ENCODE measurements at places on chromosomes 5 and 9.

DNA sequence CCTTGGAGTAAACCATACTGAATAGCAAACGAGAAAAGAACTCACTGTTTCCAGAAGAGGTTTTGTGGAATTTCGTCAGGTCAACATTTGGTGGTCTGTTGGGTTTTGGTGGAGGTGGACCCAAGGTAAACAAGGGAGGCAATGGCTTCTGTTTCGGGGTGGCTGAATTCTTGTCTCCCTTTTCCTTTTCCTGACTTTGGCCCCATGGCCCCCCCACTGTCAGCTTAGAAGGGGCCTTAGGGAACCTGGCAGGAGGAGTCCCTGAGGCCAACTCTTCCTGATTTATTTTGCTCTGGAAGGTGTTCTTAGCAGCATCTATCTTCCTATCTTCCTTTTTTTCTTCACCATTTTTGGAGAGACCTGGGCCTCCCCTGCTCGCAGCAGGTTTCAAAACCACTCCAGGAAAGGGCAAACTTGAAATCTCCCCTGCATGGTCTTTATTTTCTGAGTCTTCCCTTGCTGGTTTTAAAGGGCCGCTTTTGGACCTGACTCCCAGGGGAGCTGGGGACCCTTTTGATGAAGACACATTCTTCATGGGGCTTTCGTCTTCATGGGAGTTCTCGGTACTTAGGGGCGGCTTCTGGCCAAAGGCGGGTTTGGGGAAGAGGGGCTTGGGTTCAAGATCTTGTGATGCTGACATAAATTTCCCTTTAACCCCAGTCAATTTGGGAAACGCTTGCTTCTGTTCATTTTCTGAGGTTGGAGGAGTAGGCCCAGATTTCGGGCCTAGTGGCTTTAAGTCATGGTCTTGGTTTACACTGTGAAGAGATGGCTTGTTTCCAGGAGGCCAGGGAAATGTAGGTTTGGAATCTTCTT lies 17.4 kb downstream of the FYB1 start:
- no peak for DNase-seq

DNA sequence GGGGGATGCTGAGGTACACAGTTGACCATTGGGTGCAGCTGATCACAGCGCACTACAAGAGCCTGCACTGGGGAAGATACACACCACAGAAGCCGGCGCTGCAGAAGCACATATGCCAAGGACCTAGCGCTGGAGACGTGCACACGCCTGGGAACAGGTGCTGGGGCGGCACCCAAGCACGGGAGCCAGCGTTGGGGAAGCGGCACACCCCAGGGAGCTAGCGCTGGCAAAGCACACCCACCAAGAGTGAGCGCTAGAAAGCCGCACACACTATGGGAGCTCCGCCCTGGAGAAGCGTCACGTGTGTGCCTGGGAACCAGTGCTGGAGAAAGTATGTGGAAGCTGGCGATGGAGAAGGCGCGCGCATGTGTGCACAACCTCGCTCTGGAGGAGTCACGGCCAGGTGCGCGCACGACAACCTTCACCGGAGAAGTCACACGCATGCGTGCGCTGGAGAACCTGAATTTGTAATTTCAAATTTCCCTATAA lies 4.5 kb downstream of the FANCC start:
- peak; percentile 88 for DNase-seq

DNA sequence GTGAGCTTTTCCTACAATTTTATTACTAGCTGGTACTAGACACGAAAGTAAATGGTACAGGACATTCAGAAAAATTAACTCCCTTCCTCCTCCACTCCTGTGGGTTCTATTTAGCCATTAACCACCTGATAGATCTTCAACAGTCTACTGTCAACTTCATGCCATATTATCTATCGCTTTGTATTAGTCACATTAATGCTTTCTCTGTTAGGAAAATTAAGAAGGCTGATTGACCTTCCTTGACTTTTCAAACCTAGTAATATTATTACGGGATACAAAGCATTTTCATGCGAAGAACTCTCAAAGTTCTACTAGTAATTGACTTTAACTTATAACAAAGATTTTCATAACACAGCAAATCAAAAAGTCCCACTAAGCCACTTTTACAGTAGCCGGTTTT lies 1.2 kb downstream of the TEX10 start:
- no peak for DNase-seq

DNA sequence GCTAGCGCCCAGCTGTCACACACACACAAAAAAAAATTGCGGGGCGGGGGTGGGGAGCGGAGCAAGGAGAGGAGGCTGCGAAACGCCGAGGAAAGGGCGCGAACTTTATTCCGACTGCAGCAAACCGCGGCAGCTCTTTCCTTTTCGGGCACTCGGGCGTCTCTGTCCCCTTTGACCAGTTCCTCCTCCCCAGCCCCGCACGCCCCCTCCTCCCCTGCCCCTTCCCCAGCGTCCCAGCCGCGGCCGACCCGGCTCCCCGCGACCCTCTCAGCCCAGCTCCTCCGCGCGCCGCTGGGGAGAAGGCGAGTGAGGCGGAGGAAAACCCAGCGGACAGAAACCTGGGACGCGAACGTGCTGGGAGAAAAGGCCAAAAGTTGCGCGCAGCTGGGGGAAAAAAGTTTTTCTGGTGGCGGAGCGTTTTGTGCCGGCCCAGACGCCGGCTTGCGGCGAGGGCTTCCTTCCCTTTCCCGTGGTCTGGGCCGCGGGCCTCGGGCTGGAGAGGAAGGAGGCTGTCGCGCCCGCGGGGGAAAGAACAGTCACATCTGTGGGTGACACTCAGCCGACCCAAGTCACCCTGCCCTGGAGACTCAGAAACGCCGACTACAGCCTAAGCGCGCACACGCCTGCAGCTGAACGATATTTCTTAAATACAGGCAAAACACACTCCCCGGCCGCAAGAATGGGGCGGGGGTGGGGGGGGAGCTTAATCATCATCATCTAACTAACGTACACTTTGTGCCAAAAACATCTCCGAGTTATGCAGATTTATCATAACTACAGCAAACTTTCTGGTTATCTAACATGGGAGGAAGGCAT lies 1.1 kb upstream of the BNC2 start:
- DNase-seq: peak; percentile 71

GRCh38 chr5:66880401-66880800 lies 284.2 kb downstream of the MAST4 start:
- DNase-seq: no peak

DNA sequence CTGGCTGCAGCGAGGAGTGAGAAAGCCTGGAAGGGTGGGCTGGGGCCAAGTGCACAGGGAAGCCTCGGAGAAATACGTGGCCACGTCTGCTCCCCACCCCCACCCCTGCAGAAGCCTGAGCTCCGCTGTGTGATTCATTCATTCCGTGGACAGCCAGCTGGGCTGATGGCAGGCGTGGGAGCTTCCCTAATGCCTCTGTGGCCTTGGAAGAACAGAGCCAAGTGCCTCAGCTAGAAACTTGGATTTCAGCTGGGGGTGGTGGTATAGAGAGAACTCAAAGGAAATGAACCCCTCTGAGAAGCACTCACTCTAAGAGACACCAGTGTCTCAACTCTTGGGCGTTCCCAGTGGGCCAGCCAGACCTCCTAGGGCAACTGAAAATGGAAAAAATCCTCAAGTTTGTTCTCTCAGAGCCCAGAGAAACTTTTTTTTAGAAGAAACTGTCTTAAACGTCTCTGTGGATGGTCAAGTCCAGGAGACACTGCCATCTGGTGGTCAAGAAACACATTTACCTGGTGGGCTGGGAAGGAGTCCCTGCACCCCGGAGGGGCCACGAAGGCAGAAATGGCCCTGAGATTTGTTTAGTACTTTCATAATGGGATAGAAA lies 18.0 kb downstream of the ATOX1 start:
- DNase-seq: peak; percentile 76

- DNase-seq: no peak
These were observed 7.2 kb upstream of the MEF2C start for GRCh38 chr5:88890070-88890781.

DNA sequence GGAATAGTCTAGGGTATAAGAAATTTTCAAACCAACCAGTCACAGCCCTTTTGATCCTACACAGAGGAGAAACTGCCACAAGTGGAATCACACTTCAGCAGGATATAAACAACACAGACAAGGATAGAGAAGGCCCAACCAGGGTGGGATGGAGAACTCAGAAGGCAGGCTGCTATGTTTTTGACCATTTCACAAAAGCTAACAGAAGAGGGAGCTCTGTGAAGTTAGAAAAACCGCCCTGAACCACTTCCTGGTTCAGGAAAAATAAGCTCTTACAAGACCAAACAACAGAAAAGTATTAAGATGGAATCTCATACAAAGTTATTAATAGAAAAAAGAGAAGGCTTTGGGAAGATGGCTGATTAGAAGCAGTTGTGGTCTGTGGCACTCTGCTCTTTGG lies 960 bp upstream of the IFNB1 start:
- peak; percentile 33 for DNase-seq

DNA sequence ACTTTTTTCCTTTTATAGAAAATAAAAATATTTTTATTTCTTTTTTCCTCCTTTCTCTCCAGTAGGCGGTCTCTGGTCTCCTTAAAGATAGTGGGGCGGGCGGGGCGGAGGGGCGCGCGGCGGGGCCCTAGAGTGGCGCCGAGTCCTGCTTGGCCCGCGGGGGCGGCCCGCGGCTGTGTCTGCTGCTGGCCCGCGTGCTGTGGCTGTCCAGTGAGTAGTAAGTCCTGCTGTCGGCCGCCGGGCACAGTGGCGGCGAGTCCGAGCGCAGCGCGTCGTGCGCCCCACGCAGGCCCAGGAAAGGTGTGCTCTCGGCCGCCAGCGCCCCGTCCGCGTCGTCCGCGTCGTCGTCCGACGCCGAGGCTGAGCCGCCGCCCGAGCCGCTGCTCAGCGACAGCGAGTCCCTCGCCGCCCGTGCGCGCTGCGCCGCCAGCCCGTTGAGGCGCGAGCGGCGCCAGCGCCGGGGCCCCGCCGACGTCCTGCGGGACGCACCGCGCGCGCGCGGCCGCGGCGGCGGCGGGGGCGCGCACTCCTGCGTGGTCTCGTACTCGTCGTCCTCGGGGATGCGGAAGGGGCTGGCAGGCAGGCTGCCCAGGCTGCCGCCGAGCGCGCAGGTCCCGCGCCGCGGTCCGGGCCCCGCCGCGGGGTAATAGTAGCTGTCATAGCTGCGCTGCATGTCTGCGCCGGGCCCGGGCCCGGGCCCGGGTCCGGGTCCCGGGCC lies 52.3 kb downstream of the PSD2 start:
- no peak for DNase-seq

Data from PC-3 (cell line).